SK-N-SH (cell line): ENCODE measurements at places on chromosomes 6 and 20. TPM values are rescaled to one million over a fixed set of nuclear protein-coding genes. Genes with fewer than 3 reads are reported as not detected.

WFDC2 gene
- 0.21 TPM in 1 of 2 replicates, not detected in the other for polyA plus RNA-seq

OVOL2 gene
- polyA plus RNA-seq = not detected in 2 replicates

GPR63 gene
- 0.53 and 0.73 TPM in 2 replicates for polyA plus RNA-seq

SPATS1 gene
- polyA plus RNA-seq = not detected in 2 replicates

ARMH2 gene
- polyA plus RNA-seq = not detected in 2 replicates

DNA sequence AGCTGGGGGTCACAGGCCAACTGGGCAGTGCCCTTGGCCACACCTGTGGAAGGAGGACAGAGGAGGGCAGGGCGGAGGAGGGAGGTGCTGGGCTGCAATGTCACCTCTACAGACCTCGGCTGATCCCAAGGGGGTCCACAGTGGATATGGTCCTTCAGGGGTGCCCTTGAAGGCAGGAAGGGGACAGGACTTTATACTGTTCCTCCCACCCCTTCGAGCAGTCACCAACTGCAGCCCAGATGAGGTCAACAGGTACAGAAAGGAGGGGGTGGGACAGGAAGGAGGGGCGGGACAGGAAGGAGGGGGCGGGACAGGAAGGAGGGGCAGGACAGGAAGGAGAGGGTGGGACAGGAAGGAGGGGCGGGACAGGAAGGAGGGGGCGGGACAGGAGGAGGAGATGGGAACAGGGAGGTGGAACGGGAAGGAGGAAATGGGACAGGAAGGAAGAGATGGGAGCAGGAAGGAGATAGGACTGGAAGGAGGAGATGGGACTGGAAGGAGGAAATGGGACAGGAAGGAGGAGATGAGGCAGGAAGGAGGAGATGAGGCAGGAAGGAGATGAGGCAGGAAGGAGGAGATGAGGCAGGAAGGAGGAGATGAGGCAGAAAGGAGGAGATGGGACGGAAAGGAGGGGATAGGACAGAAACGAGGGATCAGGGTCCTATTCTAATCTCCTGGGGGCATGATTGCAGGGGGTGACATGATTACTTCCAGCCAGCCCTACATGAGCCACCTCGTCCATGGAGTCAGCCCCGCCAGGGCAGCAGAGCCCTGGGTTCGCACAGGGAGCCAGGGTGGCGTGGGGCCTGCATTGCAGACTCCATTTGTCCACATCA is 19.4 kb upstream of the MRGBP start:
- peak; percentile 78 for DNase-seq

GNAS-AS1 gene
- 1.2 and 1.5 TPM in 2 replicates for polyA plus RNA-seq

TMEM200A gene
- polyA plus RNA-seq = 32.6 and 36.0 TPM in 2 replicates

- DNase-seq = no peak
These were observed 54.6 kb downstream of the BPIFB1 start for GRCh38 chr20:33337531-33338165.

DNA sequence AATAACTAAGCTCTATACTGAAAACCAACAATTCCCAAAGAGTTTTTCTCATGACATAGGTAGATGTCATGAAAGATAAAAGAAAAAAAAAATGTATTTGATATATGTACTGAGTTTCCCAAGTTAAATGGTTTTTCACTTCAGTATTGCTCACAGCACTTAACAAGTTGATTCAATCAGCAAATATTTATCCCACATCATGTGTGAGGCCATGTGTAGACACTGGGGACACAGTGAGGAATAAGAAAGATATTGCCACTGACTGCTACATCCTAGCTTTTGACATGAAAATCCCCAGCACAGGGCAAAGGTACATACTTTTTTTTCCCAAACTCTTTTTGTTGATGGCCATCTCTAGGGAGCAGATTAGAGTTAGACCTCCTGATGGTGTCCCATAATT is 25.3 kb downstream of the SPTLC3 start:
- no peak for DNase-seq

DNA sequence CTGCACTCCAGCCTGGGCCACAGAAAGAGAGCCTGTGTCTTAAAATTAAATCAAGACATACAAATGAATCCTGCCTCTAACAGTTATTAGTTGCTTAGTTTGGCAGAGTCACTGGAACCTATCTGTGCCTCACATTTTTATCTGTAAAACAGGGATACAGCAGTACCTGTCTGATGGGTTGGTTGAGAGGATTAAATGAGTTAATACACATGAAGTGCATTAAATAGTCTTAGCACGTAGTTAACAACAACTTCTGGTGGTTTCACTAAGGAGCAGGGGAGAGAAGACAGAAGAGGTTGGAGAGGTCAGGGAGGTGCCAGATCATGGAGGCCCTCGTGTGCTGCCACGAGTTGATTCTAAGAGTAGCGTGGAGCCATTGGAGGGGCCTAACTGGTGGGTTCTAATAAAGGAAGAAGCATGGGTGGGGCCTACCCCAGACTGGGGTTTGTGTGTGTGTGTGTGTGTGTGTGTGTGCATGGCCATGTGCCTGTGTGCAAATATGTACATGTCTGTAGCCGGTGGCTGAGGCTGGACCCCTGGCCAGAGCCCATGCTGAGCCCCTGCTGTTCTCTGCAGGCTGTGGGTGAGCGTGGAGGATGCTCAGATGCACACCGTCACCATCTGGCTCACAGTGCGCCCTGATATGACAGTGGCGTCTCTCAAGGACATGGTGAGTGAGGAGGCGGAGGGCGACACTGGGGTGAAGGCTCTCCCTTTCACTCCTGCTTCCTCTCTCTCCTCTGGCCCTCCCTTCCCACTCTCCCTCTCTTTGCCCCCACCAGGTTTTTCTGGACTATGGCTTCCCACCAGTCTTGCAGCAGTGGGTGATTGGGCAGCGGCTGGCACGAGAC is 9.1 kb downstream of the RBCK1 start:
- no peak for DNase-seq

GRCh38 chr6:73558624-73559398 is 38.0 kb upstream of the EEF1A1 start:
- no peak for DNase-seq

DNA sequence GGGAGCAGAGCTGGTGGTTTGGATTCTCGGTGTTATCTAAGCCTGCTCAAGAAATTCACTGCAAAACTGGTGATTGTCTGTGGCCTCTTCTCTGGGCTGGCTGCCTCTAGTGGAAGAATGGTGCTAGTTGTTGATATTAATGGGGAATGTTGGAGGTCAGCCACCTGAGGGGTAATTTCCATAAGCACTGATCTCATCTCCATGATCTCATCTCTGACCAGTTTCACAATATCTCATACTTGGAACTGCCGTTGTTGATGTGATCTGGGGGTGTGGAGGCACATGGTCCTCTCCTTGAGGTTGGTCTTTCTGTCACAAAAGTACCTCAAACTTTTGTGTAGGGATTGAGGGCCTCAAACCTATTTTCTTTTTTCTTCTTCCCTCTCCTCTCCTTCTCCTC is 102.6 kb downstream of the CD109 start:
- no peak for DNase-seq

GRCh38 chr6:20582586-20583443 is 48.6 kb downstream of the CDKAL1 start:
- DNase-seq = no peak

GRCh38 chr6:160146454-160147145 is 25.0 kb downstream of the SLC22A1 start:
- DNase-seq = no peak

SLC22A3 gene
- not detected in 2 replicates for polyA plus RNA-seq

DNA sequence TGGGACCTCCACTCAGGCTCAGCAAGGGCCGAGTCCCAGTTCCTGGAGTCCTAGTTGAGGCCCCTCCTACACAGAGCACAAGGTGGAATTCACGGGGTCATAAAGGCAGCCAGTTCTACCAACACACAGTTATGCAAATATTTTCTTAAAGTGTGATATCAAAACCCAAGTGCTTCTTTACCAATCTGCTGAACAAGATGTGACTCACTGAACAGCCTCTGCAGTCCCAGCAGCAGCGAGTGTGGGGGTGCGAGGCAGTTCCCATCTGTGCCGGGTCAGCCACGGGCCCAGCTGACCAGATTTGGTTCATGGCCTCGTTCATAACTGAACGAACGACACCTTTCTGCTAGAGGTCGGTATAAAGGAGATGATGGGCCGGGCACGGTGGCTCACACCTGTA is 4.5 kb upstream of the TCEA2 start:
- no peak for DNase-seq

DNA sequence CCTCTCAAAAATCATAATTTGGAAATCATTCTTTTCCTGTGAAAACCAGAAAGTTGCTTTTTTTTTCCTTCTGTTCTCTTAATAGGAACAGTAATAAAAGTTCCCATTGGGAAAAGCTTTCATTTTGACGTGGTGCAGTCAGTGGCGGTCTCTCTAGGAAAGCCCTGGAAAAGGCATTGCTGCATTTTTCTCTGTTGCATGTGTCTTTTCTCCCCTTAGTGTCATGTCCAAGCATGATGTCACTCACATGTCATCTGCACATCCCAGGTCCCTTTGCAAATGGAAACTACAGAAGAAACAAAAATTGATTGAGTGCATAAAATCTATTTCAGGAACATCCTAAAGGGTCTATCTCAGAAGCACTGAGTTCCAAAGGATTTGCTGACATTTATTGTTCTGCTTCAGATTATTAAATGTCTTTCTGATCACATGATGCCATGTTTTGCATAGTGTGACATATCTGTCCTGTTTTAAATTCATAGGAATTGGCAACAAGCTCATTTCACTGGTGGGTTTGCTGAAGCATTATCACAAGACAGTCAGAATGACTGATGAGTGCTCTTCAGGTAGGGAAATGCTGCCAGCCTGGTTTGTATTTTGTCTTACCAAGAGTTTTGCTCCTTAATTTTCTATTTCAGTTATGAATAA is 208.7 kb downstream of the SOX4 start:
- no peak for DNase-seq

DNA sequence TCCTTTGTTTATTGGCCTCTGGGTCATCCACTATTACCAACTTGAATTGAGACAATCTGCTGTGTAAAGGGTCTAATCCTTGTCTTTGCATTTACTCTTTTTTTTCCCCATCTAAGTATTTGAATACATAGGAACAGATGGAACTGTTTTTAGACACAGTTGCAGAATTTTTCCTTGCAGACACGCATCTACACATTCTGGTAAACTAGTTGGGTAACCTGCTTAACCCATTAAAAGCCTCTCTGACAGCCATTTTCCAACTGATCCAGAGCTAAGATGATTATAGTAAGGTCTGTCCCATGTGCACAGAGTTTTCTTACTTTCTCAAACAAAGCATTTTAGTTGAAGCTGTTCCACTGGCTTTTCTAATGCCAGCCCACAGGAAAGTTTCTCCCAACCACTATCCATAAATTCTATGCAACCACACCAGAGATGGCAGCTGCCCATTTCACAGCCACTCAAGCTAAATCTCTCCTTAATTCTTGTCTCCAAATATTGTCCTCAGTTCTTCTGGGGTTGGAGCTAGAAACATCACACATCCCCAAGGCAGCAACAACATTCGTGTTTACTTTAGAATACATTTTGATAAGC is 492.1 kb downstream of the MAFB start:
- no peak for DNase-seq

ZSCAN23 gene
- polyA plus RNA-seq = 2.0 and 2.1 TPM in 2 replicates

PRSS16 gene
- polyA plus RNA-seq = 0.05 and 0.07 TPM in 2 replicates

DNA sequence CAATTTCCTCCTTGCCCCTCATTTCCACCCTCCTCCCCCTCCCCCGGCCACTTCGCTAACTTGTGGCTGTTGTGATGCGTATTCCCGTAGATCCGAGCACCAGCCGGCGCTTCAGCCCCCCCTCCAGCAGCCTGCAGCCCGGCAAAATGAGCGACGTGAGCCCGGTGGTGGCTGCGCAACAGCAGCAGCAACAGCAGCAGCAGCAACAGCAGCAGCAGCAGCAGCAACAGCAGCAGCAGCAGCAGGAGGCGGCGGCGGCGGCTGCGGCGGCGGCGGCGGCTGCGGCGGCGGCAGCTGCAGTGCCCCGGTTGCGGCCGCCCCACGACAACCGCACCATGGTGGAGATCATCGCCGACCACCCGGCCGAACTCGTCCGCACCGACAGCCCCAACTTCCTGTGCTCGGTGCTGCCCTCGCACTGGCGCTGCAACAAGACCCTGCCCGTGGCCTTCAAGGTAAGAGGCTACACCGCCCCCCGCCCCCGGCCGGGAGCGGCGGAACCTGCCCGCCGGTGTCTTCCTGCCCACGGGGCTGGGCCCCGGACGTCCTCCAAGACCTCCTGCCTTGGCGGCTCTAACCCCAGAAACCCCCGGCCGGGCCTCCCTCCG is 44.9 kb upstream of the SUPT3H start:
- peak; percentile 56 for DNase-seq

DNA sequence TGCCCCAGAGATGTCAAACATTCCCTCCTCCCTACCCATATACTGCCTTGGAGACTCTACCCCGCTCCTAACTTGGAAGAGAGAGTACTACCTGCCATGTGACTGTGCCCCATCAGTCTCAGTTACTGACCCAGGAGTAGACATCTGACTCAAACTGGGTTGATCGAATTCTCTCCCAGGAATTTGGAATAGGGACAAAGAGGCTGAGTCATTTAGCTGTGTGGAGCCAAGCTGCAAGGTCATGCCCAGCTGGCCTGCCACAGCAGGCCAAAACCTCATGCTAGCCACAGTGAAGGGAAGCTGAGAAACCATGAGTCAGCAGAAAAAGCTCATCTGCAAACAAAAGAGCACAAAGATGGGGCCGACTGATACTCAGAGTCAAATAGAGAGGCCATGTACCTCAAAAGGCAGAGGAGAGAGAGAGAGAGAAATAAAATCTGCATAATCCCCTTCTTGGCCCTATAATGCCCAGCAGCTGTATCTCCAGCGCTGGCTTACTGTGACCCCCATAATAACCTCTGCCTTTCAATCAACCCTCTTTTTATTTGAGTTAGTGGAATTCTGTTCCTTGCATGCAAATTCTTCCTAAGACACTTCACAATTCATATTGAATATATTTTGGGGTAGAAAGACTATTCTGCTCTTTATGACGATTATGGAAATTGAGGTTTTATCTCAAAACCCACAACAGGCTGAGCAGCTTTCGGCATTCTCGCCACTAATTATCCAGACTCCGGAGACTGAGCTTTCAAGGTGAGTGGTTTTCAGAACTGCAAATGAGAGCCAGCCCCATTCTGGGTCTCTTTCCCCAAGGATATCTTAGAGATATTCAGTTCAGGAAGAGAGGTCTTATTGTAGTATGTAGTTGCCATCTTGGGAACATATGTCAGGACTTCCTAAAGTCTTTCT is 21.4 kb upstream of the AKIRIN2 start:
- DNase-seq = no peak

DNA sequence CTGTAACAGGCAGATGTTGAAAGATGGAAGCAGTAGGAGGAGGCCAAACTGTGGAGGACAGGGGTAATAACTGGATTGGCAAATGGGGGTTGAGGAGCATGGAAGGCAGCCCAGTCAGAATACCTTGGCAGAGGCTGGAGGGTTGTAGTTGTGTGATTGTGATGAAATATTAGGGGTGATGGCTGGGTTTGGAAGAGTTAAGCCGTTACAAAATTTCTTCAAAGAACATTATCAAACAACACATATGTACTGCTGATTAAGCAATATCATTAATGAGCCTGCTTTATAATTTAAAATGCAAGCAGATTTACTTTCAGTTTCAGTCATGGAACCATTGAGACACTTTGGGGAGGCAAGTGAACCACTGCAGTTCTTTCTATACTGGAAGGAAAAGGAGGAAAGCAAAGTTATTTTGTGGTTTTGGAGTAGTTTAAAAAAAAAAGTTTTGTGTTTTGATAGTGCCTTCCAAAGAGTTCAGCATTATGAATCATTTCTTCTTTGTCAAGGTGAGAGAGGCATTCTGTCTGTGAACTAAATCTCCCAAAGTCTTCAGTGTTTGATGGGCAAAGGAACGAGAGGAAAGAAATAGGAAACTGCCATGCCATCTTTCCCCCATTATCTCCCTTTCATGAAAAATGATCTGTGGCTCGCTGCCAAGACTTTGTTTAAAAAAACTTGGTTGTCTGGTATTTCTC is 20.7 kb downstream of the FOXO3 start:
- DNase-seq = peak; percentile 55
